ENCODE measurements at places on chromosomes 16 and 17.

GRCh38 chr17:44218344-44219107 is 949 bp downstream of the UBTF start:
- DNase-seq = peak; percentile 92

- DNase-seq = no peak
Observed at GRCh38 chr17:74454197-74455024, 12.0 kb upstream of the CD300A start.

DNA sequence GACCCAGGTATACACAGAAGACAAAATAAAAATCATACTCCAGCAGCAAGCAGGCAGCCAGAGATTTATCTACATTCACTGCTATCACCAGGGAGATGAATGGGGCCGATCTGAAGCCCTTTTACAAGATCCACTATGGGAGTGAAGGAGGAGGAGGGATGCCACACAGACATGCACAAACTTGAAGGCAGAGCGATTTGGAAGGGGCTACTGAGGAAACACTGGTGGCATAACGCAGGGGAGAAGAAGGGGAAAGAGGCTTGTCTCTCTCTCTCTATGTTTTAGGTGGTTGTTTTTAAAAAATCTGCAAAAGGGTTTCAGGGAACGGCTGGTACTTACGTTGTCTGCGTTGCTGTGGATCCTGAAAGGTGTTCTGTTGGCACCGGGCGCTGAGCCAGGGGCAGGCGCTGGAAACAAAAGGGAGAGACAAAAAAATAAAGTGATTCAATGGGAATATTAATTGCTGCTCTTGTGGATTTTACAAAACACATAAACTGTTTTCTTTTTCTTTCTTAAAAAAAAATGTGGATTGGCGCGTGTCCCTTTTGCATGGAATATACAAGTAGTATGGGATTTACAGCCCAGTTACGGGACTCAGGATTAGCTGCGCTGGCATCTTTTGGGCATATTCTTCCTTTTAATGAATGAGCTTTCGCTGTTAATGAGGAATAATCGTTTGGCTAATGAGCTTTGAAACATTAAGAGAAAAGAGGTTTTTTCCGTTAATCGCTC is 255.3 kb upstream of the PMFBP1 start:
- no peak for DNase-seq

DNA sequence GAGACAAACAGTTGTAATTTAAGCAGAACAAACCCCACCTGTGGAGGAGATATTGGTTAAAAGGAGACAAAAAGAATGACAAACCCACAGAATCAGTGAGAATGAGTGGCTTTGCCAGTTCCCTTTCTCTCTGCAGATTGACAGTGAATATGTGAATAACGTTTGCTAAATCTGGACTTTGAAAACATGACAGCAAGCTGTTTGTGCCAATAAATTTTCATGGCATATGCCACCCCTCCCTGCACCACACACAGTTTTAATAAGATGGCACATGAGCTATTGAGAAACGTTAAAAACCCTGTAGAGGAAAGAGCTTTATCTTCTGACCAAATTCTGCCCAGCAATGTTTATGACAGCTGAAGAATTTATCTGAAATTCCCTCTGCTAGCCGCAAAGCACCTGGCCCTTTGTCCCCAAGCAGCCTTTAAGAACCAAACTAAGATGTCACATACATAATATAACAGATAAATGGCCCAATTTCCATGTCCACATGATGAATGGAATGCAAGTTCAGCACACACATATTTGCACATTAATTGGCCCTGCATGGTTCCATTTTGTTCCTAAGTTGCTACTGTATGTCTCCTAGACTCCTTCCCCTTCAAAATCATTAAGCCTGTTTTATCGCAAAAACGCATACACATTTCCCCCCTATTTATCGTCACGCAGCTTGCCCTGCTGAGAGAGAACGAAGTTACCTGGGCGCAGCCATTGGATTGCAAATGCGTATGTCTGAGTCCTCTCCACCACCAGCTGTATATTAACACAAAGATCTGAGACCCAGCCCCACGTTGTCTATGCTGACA is 773.5 kb upstream of the EEF2KMT start:
- DNase-seq = no peak

- no peak for DNase-seq
Observed at GRCh38 chr16:17585449-17586074, 114.8 kb upstream of the XYLT1 start.

GRCh38 chr16:87046235-87046634 is 271.0 kb downstream of the C16orf95 start:
- no peak for DNase-seq

- DNase-seq = no peak
Observed at GRCh38 chr16:57704905-57705852, 10.6 kb downstream of the DRC7 start.

DNA sequence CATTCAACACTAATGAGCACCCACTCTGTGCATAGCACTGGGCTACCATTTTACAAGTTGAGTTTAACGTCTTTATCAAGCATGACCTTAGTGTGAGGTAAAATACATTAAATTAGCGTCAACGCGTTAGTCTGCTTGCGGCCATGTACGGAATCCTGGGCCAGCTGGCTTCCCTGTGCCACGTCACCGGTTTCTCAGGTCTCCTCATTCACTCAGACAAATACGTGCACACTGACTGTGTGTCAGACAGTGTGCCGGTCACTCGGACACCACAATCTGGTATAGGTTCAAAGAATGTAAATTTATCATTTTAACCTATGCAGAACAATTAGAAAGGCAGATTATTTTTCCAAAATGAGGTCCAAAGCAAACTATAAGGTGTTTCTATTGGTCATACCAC is 21.4 kb upstream of the YWHAE start:
- no peak for DNase-seq

GRCh38 chr17:72139212-72139611 is 18.4 kb downstream of the SOX9 start:
- no peak for DNase-seq

DNA sequence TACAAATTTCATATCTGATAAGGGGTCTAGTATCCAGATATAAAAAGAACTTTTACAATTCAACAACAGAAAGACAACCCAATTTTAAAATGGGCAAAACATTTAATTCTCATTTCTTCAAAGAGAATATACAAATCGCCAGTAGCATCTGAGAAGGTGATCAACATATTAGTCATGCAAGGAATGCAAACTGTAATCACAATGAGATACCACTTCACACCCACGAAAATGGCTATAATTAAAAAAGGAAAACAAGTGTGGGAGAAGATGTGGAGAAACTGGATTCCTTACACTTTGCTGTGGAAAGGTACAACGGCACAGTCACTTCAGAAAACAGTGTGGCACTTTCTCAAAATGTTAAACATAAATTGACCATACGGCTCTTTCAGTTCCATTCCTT is 168.2 kb downstream of the VPS53 start:
- no peak for DNase-seq

DNA sequence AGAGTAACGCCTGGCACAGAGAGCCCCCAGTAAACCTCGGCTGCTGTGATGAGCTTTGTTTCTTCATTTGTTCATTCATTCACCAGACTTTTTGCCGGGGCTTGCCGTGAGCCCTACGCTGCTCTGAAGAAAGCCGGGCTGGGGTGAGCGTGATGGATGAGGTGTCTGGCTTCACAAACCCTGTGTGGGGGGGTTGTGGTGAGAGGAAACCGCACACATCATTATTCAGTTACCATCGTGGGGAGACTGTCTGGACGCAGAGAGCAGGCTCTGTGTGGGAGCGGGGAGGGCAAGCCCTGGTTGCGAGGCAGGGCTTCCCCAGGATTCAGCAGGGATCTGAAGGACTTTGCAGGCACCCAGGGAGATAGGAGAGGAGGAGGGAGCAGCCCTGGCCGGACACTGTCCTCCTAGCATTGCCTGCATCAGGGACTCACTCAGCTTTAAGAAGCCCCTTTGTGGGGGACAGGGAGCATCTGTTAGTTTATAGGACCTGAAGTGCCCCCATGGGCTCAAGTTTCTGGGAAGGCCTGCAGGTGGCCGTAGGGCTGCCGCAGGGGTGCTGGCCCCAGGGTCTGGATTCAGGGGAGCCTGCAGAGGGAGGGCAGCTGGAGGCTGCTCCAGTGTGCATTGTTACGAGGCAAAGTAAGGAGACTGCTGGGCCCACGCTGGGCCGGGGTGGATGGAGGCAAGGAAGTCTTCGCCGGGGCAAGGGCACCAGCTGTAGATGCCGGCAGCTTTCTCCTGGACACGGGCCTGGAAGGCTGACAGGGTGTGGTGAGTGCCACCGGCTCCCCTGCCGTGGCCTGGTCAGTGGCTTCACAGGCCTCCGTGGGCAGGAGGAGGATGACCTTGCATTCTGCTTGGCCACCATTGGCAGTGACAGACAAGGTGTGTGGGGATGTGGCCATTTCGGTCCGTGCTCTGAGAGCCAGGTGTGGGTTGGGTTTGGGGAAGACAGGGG is 334.5 kb downstream of the SEC14L1 start:
- peak; percentile 70 for DNase-seq

Measured in CD4-positive, alpha-beta T cell treated with Interleukin-12 subunit alpha and Interleukin-12 subunit beta, for 1 hour (primary cell).